ENCODE measurements at places on chromosomes 12 and 14.

GRCh38 chr14:96320605-96321004 is 42.5 kb downstream of the ATG2B start:
- DNase-seq = no peak

DNA sequence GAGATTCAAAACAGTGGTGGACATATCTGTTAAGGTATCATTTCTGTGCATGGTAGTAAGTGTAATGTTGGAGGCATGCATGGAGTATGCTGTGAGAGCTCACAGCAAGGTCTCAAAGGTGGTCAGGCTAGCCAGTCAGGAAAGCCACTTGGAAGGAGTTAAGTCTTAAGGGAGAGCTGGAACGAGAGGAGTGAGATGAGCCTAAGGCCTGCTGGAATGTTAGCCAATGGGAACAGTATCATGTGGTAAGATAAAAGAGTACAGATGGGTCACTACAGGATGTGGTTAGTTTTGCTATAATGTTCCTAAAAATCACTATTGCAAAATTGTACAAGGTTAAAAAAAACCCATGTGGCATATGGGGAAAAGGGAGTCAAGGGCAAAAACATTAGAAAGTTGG is 311.7 kb upstream of the E2F7 start:
- no peak for DNase-seq

DNA sequence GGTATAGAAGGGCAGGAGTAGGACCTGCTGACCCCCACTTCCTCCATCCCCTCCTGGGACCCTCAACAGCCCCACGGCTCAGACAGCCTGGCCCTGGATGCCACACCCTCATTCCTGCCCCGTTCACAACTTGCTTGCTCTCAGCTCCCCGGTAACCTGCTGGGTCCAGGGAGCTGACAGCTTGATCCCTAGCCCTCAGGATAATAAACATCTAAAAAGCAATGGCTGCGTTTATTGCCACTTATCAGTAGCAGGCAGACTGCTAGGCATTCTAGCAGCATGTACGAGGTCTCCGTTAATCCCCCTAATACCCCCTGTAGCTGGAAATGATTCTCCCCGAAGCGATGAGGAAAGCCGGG is 24.3 kb upstream of the RPLP0 start:
- DNase-seq = no peak

DNA sequence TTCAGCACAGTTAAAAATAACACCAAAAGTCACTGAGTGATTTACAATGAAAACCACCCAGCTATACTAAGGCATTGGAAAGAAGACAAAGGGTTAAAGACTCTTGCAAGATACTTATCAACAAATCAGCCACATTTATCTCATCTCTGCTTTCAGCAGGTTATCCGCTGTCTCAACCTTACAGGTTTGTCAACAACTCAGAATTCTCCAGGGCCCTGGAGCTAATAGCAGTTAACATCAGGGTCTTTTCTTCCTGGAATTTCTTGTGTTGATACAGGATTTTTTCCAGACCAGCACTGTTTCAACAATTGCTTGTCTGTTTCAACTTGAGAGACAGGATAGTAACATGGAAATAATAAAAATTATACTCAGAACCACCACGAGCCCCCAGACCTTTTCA is 3.5 kb downstream of the PKP2 start:
- DNase-seq = no peak

DNA sequence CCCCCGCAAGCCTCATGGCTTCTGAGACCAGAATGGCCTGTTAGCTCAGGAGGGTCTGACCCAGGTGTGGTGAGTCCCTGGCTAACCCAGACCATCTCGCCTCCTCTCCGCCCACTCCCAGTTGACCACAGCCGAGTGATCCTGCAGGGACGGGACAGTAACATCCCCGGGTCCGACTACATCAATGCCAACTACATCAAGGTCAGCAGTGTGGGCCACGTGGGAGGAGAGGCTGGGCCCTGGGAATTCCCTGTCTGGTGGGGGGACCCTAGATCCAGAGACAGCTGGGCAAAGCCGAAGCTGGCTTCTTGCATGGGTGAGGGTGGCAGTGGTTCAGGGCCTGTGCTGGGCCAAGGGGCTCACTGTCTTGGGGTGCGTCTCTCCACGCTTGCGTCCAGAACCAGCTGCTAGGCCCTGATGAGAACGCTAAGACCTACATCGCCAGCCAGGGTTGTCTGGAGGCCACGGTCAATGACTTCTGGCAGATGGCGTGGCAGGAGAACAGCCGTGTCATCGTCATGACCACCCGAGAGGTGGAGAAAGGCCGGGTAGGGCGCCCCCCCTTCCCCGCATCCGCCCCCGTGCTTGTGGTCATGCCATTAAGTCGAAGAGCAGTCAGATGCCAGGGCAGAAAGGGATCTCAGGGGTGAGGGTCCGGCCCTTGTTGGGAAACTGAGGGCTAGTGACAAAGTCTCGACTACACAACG is 5.0 kb downstream of the PTPN6 start:
- no peak for DNase-seq

GRCh38 chr12:43795716-43796280 is 10.3 kb downstream of the TWF1 start:
- no peak for DNase-seq

DNA sequence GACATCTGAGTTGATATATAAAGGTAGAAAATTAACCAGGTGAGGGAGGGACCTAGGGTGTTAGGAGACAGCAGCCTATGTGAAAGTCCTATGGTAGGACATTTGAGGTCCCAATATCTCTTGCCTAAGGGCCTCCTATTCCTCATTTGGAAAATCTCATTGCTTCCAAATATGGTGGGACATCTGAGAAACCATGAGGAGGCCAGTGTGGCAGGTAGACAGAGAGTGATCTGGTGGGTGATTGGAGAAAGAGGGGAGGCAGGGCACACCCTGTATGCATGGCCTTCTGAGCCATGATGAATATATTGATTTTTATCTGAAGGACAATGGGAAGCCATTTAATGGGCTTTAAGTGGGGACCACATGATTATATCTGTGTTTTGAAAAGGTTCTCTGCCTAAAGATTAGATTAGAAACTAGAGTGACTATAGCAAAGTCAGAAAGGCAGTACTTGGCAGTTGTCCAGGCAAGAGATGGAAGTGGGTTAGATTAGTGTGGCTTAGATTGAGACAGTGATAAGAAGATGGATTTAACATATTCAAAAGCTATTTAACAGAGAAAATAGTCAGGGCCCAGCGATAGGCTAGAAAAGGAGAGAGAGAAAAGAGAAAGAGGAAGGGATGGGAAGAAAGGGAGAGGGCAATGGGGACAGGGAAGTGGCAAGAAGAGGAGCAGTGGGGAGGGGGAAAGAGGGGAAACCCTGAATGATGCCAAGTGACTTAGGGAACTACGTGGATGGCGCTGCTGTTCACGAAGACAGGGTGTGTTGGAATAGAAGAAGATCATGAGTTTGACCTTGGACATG is 237.2 kb upstream of the SRRM4 start:
- no peak for DNase-seq

DNA sequence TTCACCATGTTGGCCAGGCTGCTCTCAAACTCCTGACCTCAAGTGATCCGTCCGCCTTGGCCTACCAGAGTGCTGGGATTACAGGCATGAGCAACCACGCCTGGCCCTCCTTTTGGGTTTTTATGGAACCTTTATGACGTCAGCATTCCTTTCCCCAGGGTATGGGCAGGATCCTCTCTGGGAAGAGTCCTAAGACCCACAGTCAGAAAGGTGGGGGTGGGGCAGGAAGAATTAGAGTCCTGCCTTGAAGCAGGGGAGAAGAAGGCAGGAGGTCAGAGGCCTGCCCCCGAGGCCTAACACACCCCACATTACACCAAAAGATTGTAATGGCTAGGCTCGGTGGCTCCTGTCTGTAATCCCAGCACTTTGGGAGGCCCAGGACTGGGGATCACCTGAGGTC is 30.8 kb upstream of the CDK17 start:
- no peak for DNase-seq

DNA sequence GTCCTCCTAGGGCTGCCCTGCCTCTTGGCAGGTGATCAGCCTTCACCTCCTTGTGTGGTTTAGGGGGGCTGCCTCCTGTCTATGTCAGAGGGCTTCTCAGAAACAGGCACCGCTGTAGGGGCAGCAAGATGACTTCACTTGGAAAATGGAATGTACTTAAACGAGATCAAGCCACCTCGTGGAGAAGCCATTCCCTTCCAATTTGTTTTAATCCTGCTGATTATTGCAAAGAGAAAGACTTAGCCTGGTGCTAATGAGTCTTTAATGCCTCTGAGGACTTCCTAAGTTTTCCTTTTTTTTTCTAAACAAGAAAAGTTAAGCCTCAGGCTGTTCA is 62.3 kb upstream of the RFLNA start:
- no peak for DNase-seq

DNA sequence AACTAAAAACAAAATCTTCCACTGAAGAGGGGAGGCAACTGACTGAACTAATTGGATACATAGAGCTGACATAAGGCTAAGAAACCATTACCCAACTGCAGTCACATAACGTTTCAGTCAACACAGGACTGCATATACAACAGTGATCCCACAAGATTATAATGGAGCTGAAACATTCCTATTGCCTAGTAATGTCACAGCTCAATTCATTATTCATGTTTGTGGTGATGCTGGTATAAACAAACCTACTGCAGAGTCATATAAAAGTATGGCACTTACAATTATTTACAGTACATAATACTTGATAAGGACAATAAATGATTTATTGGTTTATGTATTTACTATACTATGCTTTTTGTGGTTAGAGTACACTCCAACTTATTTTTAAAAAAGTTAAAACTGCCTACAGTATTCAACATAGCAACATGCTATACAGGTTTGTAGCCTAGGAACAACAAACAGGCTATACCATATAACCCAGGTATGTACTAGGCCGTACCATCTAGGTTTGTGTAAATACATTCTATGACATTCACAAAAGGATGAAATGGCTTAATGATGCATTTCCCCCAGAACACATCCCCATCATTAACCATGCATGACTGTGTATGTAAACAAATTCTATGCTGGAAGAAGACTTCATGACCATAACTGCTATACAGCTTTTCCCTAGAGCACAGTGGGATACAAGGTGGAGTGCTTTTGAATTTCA is 4.3 kb downstream of the NAP1L1 start:
- DNase-seq = no peak

DNA sequence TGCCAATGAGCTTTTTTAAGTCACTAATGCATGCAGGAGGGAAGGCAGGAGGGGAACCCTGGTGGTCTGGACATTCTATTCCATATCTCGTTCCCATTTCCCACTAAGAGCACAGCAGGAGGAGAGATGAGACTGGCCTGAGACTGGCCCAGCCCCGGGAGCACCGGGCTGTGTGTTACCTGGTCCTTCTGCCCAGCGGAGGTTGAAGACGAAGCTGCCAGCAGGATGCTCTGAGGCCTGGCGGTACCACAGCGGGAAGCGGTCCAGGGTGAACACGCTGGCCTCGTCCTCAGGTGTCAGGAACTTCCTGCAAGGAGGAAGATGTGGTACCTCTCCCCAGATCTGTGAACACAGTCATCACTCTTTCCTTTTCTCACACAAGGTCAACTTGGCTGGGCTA is 23.9 kb downstream of the LRTM2 start:
- no peak for DNase-seq

- no peak for DNase-seq
These were observed 124.4 kb upstream of the KRR1 start for GRCh38 chr12:75635606-75636444.

GRCh38 chr14:40229676-40230075 is 797.4 kb upstream of the FBXO33 start:
- DNase-seq = no peak

GRCh38 chr14:65239938-65240296 is 137.6 kb upstream of the MAX start:
- DNase-seq = no peak

DNA sequence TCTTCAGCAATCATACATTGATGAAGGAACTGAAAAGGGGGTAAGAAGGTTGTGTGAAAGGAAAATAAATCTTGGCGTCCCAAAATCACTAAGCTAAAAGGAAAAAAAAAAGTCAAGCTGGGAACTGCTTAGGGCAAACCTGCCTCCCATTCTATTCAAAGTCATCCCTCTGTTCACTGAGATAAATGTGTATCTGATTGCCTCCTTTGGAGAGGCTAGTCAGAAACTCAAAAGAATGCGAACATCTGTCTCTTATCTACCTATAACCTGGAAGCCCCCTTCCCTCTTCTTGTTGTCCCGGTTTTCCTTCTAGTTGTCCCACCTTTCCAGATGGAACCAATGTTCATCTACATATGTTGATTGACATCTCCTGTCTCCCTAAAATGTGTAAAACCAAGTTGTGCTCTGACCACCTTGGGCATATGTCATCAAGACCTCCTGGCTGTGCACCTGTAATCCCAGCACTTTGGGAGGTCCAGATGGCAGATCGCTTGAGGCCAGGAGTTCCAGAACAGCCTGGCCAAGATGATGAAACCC is 53.1 kb downstream of the RESF1 start:
- DNase-seq = no peak

DNA sequence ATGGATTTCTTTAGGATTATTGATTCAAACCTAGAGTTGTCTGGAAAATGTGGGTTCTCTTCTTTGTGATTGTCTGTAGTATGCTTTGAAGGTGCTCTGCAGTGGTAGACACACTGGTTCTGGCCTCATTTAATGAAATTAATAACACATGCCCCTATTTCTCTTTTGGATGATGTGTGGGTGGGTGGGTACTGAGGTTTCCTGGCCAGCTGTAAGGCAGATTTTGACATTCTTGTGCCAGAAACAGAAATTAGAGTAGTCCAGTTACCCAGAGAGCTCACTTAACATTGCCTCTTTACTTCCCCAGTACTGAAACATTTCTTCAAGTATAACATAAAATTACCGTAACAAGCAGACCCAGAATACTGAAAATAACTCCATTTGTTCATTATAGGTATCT is 14.4 kb downstream of the TSFM start:
- DNase-seq = no peak

DNA sequence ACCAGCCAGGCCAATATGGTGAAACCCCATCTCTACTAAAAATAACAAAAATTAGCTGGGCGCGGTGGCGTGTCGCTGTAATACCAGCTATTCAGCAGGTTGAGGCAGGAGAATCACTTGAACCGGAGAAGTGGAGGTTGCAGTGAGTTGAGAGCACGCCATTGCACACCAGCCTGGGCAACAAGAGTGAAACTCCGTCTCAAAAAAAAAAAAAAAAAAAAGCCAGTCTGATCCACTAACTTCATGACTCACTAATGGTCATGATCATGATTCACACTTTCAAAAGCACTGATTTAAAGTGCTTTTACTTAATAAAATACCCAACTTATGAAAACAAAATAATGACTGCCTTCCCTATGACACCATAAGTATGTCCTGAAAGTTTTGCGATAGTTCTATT is 38.4 kb upstream of the CPM start:
- DNase-seq = no peak

DNA sequence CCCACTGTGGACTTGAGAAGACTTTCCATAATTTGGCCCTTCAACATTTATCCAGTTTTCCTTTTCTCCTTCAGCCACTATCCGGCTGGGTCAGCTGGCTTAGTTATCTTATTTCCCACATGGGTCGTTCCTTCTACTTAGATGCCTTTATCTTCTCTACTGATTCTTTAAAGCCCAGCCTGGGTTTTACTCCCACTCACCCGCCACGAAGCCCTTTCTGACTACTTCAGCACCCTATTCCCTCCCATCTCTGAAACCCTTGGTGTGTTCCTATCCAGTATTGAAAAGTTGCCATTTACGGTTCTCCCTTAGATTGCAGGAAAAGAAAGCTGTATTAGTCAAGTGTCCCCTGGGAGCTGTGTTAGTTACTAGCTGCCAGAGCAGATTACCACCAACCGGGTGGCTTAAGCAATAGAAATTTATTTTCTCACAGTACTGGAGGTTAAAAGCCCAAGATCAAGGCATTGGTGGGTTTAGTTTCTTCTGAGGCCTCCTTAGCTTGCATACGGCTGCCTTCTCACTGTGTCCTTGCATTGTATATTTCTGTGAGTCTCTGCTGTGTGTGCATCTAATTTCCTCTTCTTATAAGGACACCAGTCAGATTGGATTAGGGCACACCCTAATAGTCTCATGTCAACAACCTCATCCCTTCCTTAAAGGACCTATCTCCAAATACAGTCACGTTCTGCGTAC is 105.5 kb downstream of the GPATCH2L start:
- no peak for DNase-seq
